ENCODE measurements at places on chromosomes 6 and 20.

DNA sequence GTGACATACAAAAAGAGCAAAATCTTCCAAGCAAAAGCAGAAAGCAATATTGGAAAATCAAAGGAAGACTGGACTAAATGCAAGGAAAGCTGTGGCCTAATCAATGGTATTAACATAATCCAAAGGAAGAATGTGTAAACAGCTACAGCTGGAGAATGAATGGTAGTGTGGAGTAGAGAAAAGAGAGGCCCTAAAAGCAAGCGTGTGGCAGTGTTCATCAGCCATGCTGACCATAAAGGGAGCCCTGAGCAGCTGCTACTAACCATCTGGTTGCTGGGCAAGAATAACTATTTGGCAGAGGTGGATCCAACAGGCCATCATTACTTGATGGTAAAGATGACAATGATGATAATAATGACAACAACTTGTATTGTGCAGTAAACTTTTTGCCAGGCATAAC is 148.5 kb upstream of the BEND6 start:
- no peak for DNase-seq

GRCh38 chr20:23374441-23374840 is 12.5 kb downstream of the GZF1 start:
- DNase-seq: no peak

DNA sequence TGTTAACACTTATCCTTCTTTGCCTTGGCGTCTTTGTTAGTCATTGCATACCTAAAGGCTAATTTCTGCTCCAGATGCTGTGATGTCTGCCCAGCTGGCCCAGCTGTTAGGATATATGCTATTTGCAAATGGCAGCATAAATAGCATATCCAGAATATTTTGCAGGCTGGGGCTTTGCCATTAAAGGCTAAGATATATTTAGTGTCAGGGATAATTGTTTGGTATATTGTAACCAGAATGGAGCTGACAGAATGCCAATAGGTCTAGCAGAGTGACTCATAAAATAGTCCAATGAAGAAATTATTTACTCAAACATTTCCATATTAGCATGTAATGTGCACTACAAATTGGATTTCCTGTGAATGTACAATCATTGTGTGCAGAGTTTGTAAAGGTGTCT is 584.1 kb upstream of the FLRT3 start:
- no peak for DNase-seq

DNA sequence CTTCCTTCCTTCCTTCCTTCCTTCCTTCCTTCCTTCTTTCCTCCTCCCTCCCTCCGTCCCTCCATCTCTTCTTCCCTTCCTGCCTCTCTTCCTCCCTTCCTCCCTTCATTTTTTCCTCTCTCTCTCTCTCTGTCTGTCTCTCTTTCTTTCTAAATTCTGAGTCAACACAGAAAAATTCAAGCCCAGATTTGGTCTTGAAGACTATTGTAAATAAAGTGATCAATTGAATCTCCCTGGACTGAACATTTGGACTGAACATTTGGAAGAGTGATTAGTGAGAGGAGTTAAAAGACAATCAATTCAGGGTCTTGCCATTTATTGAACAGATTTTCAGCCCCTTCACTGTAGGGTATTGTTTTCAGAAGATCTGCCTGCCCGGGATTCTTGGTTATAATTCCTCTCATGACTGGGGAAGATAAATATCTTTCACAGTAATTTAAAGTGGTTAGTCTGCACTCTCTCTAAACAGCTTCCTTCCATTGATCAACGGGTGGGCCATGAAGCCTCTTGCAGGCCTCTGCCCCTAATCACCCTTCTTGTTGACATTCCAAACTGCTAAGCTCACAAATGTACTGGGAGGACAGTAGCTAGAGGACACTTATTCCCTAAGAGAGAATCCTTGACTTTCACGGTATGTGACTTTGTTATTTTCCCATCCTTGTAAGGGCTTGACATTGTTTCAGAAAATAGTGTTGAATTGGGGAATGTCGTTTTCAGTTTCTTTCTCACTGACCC is 101.7 kb upstream of the BMP2 start:
- DNase-seq: no peak

GRCh38 chr20:52953020-52953419 is 19.1 kb upstream of the TSHZ2 start:
- DNase-seq: no peak

DNA sequence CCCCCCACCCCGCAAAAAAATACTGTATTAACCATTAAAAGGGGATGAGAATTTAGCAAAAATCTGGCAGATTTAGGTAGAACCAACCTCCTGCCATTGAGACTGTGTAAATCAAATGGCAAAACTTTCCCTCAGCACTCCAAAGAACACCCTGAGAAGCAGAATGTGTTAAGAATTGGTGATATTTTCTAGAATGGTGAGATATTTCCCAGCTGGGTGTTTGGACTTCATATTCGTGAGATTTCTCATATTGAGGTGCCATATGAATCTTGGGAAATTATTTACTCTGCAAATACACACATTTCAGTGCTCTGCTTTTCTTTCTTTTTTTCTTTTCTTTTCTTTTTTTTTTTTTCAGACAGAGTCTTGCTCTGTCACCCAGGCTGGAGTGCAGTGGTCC is 66.3 kb upstream of the FOXO3 start:
- no peak for DNase-seq

GRCh38 chr6:166259296-166259977 is 48.8 kb downstream of the PRR18 start:
- no peak for DNase-seq

DNA sequence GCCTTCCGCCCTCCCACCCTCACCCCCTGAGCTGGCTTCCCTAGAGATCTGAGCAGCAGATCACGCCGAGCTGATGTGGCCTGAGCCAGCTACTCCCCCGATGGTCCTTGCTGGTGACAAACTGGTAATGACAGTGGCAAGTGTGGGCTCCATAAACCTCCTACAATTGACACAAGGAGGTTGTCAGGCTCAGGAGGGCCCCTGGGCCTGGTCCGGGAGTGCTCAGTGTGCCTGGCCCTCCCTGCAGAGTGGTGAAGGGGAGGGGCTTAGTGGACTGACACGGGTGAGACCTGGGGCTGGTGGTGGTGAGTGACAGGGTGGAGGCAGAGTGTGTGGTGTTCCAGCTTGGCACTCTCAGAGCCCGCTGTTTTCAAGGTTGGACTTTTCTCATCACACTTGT is 22.6 kb upstream of the MPC1 start:
- no peak for DNase-seq

DNA sequence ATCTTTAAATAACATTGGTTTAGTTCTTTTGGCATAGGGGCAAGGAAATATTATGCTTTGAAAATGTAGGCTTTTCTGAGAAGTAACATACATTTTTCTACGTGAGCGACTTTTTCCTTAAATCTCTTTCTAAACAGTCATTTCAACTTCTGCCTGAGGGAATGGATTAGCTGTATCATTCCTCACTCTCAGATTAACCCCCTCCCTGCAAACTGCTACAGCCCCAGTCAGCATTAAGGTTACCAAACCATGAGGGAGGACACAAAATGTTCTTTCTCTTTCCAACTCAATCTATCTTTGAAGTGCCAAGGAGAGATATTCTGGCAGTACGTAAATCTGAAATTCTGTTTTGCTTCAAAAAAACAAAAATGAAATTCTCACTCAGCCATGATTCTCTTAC is 231.3 kb upstream of the FLRT3 start:
- DNase-seq: no peak

DNA sequence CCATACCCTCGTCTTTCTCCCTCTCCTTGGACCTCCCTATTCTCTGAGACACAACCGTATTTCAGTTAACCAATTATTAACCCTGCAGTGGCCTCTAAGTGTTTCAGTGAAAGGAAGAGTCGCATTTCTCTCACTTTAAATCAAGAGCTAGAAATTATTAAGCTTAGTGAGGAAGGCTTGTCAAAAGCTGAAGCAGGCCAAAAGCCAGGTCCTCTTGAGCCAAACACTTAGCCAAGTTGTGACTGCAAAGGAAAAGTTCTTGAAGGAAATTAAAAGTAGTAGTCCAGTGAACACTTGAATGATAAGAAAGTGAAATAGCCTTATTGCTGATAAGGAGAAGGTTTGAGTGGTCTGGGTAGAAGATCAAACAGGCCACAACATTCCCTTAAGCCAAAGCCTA is 58.3 kb downstream of the SNX9 start:
- no peak for DNase-seq

GRCh38 chr6:15408758-15409157 is 162.9 kb downstream of the JARID2 start:
- DNase-seq: no peak

DNA sequence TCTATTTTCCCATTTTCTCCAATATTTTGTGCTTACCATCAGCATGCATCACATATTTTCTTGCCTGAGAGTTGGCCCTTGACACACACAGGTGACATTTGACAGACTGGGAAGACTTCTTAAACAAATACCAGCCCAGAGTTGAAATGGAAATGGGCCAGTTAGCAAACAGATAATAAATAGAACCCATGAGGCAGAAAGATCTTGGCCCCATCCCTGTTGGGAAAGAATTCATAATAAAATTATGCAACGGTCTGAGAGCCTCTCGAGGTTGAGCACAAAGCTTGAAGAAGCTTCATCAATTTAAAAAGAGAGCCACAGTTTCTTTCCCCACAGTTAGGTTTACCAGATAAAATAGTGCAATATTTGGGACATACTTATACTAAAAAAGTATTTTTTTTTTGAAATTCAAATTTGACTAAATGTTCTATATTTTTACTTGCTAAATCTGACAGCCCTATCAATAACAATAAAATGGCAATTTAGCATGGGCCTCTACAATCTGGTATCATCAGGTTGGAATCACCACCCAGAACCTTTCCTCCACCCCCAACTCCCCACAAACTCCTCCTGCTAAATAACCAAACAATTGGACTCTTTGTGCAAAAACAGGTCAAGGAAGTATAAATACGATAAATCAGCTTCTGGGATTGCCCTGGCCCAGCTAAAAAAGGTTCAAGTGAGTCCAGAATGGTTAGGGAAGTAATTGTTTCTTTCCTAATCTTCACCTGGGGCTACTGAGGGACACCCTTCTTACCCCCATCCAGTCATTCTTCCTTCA is 129.8 kb downstream of the CD164 start:
- DNase-seq: no peak

DNA sequence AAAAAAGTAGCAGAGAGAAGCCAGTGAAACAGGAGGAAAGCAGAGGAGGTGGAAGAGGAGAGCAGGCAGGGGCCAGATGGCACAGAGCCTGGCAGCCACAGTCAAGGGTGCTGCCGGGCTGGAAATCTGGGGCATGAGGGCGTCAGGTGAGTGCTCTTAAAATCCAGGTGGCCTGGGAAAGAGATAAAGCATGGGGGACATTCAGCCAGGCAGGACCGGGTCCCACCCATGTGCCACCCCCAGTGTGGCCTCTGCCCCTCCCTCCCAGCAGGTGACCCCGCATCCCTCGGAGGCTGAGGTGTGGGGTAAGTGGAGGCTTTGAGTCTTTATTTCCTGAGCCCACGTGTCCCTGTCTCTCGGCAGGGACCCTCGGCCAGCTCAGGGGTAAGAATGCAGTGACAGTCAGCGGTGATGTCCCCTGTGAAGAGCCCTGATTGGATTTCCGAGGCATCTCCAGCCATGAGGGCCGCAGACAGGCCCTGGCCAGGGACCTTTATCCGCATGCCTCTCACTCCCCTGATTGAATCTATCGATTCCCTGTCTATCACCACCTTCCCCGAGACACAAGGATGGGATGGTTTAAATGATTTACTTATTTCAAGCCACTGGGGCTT is 33.8 kb upstream of the SULF2 start:
- no peak for DNase-seq

DNA sequence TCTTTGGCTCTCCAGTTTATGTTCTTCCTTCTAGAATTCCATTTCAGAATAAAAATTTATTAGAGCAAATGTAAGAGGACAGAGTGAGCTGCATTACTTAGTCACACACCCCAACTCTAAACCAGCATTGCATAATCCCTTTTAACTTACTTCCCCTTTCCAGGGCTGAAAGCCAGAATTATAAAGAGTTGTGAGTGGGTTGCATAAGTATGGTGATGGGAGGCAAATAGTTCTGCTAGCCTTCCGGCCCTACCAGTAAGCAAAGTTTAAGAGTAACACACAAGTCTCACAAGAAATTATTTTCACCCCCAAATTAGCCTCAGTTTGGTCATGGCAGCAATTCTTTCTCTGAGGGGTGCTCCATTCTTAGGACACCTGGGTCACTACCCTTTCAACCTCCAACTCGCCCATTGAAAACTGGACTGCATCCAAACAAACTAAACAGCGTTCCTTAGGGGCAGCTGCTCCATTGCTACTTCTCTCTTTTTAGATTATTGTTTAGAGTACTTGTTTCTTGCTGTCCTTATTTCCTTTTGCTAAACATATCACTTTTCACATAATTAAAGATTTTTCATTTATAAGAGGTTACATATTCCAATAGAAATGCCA is 1.6 kb downstream of the KIAA0408 start:
- DNase-seq: no peak

GRCh38 chr6:128150376-128150775 is 249.5 kb upstream of the THEMIS start:
- no peak for DNase-seq

- no peak for DNase-seq
Observed at GRCh38 chr6:29919506-29920445, 22.6 kb upstream of the HLA-A start.

DNA sequence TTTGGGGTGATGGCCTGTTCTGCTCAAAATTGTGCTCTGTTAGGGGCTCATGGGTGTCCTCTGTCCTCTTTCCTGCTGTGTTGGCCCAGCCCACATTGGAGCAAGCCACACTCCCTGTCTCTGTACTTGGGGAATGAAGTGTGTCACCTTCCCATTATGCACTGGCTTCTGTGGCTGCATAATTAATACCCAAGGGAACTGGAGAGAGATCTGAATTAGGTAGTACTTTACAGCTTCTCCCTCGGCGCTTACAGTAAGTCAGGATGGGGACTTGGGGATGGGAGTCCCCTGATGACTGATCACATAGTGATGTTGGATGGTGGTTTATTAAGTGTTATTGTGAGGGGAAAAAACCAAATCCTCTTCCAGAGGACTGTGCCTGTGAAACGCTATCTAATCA is 116.6 kb downstream of the FOXO3 start:
- DNase-seq: no peak

- DNase-seq: no peak
Observed at GRCh38 chr20:20095114-20095872, 43.0 kb downstream of the CFAP61 start.

GRCh38 chr20:62575976-62576722 is 66.2 kb upstream of the SLCO4A1 start:
- no peak for DNase-seq

- DNase-seq: no peak
Observed at GRCh38 chr6:75096966-75097365, 108.9 kb downstream of the COL12A1 start.

GRCh38 chr6:134287859-134288537 is 29.9 kb downstream of the SGK1 start:
- no peak for DNase-seq

GRCh38 chr20:59831916-59832270 is 101.5 kb downstream of the SYCP2 start:
- no peak for DNase-seq

DNA sequence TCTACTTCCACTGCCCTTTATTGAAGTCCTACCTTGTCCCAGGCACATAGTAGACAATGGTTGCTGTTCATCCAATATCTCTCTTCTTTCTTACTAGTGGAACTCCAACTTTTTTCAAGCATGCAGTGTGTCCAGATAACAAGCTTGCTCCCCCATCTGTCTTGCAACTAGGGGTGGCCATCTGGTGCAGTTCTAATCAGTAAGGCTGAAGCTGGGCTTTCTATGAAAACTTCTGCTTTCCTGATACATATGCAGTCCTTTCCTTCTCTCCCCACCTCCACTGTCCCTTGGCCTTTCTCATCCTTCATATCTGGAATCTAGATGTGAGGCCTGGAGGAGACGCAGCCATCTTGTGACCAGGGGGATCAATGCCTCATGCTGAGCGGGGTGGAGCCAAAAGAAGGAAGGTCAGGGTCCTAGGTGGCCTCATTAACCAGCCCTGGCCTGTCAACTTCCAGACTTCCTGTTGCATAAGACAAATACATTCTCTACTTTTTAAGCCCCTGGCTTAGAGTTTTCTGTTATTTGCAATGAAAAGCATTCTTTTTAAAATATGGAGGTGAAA is 59.6 kb upstream of the ZFP64 start:
- no peak for DNase-seq
